ENCODE measurements at places on chromosomes 5 and 9.
A peak's percentile ranks its signal among the peaks of the same experiment; 100 is the strongest.

- no peak for DNase-seq
Measured at GRCh38 chr5:83374547-83374946, 97.0 kb upstream of the VCAN start.

GRCh38 chr5:154972476-154973080 is 31.7 kb downstream of the MRPL22 start:
- peak; percentile 56 for DNase-seq

DNA sequence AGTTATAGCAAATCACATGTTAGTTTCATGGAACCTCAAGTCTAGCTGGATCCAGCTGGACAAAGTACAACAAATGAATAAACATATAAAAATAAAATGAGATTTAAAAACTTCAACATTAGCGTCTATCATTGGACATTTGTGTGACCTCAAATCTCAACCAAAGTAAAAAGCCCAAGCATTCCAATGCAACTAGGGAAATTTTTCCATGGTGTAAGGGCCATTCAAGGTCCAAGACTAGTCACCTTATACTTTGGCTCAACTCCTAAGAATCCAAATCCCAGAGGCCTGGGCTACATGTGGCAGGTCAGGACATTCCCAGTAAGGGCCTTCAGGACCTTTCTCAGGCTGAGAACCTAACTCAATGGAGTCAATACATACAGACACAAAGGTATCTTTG is 137.4 kb upstream of the DMAC1 start:
- DNase-seq = no peak

DNA sequence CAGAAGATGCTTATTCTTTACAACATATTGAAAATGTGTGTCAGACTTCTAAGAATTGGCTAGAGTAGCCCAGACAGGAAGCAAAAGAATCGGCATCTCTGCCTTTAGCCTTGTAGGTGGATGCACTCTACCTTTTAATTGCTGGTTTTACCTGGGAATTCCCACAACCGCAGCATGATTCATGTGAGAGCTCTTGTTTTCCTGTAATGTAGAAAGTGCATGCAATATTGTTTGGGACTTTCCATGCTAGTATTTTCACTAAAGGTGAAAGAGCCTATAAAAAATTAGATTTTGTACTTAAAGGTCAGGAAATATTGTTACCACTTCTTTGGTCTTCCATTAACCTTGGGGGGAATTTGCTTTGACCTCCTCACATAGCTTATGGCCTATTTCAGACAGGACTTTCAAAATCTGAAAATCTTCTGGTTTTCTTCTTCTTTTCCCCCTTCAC is 89.8 kb downstream of the NTRK2 start:
- peak; percentile 18 for DNase-seq

DNA sequence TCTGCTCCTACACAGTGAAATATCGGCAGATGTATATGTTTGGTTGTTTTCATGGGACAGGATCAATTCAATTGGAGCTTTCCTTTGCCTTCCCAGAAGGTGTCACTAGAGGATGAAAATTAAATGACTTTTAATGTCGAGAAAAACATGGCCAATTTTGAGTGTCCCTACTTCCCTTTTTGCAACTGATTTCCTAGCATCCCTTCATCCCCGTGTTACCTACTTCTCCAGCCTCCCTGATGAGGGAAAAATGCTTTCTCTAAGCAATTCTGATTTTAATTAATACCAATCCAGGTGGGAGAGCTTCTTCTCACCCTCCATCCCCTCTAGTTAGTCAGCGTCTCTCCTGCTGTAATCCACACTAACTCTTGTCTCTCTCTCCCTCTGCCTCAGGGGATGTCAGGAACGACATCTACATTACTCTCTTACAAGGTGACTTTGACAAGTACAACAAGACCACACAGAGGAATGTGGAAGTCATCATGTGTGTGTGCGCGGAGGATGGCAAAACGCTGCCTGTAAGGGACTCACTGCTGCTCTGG is 64.9 kb downstream of the DOCK2 start:
- peak; percentile 65 for DNase-seq

GRCh38 chr9:114592356-114592755 is 4.8 kb downstream of the ATP6V1G1 start:
- peak; percentile 2 for DNase-seq

GRCh38 chr9:123741214-123741613 is 188.7 kb downstream of the DENND1A start:
- DNase-seq = no peak

DNA sequence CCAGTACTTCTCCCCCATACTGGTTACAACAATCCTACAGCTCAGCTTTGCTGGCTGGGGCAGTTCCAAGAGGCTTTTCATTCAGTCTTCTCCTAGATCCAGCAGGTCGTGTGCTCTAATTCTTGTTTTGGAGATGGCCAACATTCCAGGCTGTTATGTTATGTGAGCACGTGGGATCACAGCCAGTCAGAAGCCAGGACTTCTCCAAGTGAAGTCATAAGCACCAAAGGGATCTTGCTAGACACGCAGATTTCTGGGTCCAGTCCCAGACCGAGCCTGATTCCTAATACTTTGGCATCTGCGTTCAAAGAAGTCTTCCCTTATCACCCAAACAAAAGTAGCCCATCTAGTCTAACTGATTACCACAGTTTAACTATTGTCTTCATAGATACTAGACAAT is 1.4 kb upstream of the LARP1 start:
- DNase-seq = no peak

DNA sequence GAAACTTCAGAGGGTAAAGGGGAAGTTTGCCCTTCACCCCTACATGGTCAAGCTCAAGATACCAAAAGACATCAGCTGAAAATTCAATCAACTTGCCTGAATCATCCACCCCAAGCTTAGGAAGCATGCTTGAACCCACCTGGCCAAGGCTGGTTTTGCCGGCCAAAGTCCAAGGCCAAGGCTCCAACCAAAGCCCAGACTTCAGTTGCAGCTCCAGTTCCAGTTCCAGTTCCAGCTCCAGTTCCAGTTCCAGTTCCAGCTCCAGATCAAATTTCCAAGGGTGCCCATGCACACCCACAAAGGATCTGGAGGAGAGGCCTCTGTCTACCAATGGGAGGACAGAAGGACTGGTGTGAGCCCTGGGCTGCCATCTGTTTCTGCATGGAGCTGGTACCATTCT is 4.6 kb upstream of the SERINC5 start:
- no peak for DNase-seq

GRCh38 chr5:69367697-69368279 is 1.5 kb downstream of the AK6 start:
- DNase-seq = peak; percentile 4

DNA sequence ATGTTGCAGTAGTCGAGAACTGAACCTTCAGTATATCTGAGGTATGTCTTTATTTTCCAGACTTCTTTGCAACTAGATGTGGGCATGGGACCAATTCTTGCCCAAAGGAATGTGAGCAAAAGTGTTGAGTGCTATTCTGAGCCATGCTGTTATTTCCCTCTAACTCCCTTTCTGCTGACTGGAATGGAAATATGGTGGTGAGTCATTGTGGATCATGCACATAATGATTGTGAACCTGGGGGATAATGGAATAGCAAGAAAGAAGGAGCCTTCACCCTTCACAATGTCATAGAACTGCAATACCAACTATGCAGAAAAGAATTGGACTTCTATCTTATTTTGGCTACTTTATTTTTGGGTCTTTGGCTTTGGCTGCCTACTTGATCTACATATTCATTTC is 10.3 kb upstream of the DOCK2 start:
- peak; percentile 80 for DNase-seq

GRCh38 chr5:960551-960950 is 48.1 kb upstream of the NKD2 start:
- DNase-seq = no peak

DNA sequence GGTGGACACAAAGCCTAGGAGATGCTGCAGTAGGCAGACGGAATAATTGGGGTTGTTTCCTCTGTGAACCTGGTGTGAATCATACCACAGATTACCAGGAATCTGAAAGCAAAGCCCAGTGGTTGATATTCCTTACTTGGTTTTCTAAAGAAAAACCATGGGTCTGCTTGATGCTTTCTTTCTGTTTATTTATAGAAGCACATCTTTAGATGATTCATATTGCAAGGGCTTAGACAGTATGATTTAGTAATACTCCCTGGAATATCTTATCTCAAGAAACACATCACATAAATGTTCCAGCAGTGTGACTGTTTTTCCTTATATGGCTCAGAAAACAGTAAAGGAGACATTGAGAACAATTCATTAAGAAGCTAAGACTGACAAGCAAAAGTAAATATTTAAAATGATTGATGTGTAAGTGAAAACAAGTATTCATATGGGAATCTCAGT is 623.3 kb downstream of the RAB3C start:
- DNase-seq = peak; percentile 23

GRCh38 chr5:141909212-141909611 is 14.5 kb upstream of the DELE1 start:
- DNase-seq = no peak

DNA sequence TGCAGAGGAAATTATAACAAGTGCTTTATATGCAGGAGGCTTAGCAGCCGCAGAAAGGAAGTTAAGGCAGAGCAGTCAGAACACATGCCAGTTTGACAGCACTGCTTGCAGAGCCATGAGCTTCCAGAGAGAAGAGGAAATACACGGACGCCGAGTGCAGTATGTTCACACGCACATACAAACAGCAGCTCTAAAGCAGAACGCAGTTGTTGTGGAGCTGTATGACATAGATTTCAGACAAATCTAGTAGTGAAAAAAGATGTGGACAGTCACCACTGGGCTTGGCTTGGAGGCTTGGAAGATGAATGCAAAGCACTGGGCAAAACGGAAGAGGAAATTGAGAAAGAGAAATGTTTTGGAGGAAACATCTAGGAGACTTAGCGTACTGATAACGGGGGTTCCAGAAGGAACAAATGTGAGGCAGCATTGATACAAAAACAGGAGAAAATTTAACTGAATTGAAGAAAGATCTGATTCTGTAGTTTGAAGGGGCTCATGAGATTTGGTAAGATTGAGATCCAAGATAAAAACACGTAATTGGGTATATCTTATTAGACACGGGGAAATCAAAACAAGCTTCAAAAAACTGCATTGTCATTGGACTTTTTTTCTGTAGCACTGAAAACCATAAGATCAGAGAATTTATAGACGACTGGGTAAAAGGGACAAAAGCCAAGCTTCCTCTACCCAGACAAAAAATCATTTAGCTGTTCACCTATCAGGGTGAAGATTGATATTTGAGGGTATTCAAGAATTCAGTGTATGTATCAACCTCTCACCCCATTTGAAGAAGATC is 19.6 kb upstream of the ROPN1L start:
- no peak for DNase-seq

DNA sequence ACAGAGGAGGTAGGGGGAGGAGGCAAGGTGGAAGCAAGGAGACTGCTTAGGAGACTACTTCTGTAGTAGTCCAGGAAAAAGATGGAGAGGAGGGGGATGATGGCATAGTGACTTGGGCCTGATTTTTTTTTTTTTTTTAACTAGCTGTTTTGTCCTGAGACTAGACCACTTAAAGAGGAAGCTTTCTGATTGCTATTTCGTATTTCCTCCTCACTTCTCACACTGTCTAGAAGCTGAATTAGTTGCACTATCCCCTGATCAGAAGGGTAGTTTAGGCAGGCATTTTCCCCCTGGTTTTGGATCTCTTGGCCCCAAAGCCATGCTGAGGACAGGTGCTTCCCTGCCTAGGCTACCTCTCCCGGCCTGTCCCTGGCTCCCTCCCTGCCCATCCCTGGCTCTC is 14.9 kb downstream of the LARP1 start:
- DNase-seq = no peak

DNA sequence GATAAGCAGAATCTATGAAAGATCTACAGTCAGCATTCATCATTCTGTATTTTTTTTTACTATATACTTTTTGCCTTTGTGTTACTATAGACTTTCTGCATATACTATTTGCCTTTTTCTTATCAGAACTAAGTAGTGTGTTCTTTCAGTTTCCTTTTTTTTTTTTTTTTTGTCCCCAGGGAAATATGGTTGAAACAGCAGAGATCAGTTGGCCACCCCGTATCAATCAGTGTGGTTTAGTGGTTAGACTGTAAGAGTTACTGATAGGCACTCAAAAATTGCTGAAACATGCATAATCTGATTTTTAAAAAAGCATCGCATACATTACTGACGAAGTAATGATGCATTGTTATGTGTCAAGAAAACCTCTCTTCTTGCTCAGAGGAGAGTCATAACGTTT is 990.8 kb upstream of the EDIL3 start:
- no peak for DNase-seq

- DNase-seq = no peak
Measured at GRCh38 chr9:88835772-88836171, 155.5 kb upstream of the S1PR3 start.

DNA sequence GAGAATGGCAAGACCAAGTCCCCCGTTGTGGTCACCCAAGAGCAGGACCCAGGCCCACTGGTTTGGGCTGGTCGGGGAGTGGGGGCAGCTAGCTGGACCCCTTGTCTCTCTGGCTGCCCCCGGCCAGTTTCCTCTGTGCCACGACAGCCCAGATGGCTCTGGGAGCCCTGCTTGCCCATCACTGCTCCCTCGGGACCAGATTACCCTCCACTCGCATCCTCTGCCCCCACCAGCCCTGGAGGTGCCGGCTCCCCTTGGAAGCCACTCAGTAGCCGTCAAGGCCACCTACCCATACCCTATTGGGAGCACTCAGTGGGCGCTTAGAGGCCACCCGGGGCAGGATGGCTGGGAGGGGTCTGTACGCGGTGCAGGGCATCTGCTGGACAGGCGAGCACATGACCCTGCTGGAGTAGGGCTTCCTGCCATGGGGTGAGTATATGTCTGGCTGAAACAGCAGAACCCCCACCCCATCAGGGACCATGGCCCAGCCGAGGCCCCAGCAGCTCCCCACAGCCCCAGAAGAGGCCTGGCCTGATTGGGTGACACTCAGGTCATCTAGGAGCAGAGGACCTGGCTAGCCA is 70.0 kb downstream of the ZNF354C start:
- DNase-seq = no peak

- no peak for DNase-seq
Measured at GRCh38 chr9:110129425-110129824, 78.5 kb downstream of the C9orf152 start.

GRCh38 chr5:121668635-121669034 is 183.0 kb upstream of the FTMT start:
- DNase-seq = peak; percentile 47

DNA sequence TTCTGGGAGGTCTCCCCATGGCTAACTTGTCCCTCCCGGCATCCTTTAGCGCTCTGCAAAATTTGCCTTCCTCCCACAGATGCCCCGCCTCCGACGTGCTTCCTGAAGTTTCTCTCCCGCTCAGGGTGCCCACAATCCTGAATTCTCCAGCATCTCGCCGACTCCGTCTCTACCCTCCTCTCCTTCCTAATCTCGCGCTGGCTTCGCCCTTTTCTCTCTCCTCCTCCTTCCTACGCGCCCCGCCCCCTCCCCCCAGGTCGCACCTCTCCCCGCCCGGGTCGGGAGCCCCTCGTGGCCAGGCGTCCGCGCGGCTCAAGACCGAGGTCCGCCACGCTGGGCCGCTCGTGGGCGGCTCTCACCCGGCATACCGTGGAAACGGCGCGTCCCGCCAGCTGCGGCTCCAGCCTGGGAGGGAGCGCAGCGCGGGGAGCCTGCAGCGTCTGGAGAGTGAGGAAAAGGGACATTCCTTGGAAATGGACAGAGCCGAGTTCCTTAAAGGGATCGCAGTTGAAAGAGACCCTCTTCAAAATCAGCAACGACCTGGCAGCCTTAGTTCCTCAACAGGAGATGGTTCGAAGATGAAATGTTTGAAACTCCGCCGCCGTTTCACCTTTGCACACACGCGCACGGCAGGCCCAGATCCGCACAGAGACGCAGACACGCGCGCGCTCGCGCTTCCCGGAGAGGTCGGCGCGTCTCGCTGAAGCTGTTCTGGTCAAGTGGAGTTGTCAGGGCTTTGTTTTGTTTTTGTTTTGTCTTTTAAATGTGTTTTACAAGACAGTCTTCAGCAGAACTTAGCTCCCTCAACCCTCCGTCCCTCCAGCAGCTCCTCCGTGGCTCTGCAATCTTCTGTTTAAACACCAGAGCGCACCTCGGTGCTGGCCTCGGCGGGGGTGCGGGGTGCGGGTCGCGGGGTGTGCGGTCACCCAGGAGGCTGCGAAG is 5.0 kb upstream of the IRX2 start:
- peak; percentile 70 for DNase-seq

Measured in PC-3 (cell line).